ENCODE measurements at places on chromosomes 1 and 21.

DNA sequence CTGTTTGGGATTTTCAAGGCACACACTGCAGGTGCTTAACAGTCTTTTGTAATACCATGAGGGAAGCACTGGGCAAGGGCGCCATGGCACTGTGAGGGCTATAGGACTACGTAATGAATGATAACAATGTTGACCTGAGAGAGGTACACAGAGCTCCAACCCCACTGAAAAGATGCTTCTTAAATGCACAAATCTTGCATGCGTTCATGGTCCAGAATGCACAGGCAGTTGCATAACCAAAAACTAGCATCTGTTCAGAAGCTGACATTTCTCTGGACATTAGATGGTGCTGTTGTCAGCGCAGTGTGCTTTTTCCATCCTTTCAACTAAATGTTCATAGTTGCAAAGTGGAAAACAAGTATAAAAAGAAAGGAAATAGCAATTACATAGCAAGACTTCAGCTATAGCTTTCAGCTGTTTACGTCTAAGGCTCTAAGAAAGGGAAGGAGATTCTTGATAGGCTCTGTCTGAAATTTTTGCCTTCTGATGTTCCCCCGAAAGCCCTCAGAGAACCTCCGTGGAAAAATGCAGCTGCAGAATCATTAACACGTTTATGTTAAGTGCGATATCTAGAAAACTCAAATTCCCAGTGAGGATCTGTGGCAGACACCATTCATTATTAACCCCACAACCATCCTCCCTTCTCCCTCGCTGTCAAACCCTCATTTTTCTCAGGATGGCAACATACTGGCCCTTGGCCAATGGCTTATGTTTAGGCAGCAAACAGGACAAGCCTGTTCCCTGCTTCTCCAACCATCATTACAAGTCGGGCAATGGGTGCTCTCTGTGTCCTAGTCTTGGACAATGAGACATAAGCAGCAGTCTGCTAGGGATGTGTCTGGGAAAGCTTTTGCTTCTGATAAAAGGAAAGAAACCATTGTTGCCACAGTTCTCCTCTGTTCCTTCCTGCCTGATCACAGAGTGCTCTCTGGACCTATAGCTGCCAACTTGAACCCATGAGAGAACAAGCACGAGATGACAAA is 8.2 kb upstream of the TARBP1 start:
- no peak for DNase-seq

GRCh38 chr1:24362982-24363614 is 43.9 kb downstream of the GRHL3 start:
- no peak for DNase-seq

DNA sequence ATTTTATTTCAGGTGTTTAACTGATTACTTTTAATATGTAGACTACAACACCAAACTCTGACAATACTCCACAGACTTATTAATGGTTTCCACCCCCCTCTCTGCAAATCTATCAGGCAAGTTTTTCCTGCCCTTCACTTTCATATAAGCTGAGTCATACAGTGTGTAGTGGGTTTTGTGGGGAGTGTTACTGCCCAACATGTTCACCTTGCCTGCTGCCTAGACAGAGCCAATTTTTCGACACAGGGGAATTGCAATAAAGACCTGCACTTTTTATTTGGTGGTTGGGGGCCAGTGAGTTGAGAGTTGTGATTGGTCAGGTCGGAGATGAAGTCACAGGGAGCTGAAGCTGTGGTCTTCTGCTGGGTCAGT is 119.7 kb downstream of the PPIAL4G start:
- no peak for DNase-seq

DNA sequence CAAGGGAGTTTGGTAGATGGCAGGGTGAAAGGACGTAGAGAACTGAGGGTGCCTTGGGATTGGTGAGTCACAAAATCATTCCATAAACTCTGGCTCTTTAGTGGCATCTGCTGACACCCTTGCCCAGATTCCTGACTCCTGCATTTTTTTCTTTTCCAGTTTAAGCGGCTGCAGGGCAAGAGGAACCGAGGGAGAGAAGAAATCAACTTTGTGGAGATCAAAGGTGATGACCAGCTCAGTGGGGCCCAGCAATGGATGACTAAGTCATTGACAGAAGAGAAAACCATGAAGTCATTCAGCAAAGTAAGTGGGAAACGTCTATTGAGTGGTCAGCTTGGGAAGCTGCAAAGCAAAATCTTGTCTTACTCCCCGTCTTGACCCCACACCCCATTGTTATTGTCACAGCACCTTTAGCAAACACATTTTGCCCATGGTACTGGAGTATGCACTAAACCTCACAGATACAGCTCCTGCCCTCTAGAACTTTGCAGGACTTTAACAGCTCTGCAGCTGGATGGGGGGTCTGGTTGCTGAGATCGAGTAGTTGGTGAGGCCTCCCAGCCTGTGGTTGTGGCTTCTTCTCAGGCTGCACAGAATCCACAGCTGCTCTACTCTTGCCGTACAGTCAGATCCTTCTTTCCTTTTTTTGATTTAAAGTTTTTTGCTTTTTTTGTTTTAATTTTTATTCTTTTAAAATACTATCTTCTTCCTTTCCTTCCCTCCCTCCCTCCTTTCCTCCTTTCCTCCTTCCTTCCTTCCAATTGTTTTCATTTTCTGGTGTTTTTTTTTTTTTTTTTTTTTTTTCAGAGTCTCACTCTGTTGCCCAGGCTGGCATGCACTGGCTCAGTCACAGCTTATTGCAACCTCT is 21.9 kb downstream of the SH2D2A start:
- no peak for DNase-seq

DNA sequence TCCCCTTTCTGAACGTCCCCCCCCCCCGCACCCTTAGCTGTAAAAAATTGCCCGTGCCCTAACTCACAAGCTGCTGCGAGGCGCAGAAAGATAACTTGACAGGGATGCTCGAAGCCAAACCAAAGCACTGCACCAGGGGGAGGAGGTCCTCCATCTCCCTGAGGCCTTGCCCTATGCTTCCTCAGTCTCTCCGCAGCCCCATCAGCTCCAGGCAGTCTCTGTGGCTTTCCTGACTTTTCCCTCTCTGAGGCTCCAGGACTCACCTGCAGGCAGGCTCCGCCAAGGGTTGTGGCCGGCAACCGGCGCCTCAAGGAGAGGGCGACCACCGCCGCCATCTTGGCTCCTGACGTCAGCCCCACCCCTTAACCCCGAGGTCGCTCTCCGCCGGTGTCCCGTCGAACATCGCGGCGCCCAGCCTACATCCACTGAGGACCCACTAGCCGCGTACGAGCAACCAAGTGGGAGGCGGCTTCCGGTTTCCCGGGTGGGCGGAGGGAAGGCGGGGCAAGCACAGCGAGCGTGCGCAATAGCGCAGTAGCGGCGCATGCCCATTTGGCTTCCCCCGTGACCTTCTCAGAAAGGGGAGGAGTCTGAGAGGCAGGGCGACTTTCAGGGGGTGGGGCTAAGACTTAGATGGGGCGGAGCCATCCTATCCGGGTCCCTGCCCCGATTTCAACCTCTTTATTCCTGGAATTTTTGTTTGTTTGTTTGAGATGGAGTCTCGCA is at the start of gene SDHB:
TSS of gene SDHB (minus strand) at position 348 of the 726 bp plus-strand sequence. CDS start at position 335, 13 bp downstream.
- peak; percentile 91 for DNase-seq

All from DMS 273 treated with DMSO at 0.1 percent for 48 hours (cell line).